ENCODE measurements at places on chromosomes 6 and 20.

- DNase-seq: no peak
Measured at GRCh38 chr20:62991863-62992262, 14.9 kb downstream of the BHLHE23 start.

GRCh38 chr6:137769797-137770362, 97.2 kb upstream of the TNFAIP3 start:
- DNase-seq: no peak

DNA sequence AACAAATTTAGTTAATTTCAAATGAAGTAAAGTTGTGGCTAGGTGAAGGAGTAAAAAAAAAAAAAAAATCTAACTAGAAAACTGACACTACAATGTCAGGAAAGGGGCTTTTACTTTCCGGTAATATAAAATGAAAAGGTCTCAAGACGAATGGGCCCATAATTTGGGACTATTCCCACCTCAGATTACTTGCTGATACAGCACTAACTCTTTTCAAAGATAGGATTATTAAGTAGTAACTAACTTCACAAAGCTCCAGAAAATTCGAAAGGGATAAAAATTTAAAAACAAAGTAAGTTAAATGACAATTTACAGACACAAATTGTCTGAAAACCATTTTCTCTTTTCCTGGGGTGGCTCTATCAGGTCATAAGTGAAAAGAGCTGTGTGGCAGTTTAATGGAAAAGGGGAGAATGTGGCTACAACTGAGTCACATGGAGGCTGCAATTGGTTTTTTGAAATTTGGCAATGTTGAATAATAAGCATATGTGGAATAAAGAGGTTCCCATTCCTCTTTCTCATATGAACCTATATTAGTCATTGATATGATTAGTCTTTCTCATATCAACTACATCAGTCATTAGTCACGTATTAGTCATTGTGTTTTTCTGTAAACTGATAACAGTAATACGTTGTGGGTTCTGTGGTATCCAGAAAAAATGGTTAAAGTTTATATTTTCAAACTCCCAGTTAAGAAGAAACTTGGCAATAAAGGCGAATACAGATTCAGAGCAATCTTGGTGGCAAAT, 78.0 kb downstream of the RWDD2A start:
- DNase-seq: no peak

GRCh38 chr20:53763707-53764414, 170.2 kb upstream of the ZNF217 start:
- DNase-seq: peak; percentile 88

DNA sequence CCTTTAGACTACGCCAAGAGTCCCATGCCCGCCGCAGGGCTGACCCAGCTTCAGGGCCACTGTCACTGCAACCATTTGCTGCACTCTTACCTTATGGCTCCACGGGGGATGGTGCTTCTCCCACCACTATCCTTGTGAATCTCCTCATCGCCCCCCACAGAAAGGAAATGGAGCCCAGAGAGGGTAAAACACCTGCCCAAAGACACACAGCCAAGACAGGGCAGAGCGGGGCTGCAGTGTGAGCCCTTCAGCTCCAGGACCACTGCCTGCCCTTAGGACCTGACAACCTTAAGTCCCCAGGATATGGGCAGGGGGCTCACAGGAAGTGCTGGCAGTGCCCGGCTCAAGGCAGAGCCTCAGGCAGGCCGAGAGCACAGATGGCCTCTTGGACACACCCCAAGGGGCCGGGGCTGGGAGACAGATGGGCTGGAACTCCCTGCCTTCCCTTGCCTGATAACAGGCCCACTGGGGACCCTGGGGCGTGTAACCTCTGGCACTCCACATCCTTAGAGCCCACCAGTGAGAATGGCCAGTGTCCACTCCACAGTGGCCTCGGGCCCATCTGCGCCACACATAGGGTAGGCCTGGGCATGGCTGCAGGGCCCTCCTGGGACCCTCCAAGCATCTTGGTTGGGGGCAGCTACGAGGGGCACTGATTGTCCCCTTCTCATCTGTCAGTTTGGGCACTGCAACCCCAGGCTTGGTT, 265.2 kb downstream of the TAF4 start:
- no peak for DNase-seq

DNA sequence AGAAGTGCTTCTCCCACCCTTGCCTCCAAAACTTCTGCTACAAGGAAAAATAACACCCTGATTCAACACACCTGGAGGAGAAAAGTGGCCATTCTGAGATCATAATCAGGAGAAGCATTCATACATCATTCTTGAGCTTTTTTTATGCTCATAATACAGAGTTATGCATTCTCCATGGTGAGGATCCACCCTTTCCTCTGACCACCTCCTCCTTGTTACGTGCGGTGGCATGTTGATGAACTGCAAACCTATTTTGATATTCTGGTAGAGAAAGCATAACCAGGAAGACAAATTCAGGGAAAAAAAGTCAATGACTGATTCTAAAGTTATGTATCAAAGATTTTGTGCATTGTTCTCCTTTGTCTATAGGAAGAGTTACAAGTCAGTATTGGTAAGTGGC, 169.8 kb downstream of the KLHL32 start:
- DNase-seq: no peak

DNA sequence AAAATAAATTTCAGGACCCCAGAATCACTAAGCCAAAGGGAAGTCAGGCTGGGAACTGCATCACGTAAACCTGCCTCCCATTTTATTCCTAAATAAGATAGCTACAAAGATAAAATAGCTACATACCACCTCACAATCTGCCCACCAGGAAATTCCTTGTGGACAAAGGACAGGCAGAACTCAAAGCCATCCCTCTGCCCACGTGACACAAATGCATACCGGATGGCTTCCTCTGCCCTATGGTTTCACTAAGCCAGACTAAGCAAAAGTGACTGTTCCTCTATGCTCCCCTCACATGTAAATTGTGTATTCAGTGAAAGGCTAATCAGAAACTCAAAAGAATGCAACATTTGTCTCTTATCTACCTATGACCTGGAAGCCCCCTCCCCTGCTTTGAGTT, 15.0 kb downstream of the MBOAT1 start:
- no peak for DNase-seq

- DNase-seq: no peak
Measured at GRCh38 chr6:153145591-153145990, 14.5 kb upstream of the RGS17 start.

- no peak for DNase-seq
Measured at GRCh38 chr6:137819740-137820139, 47.3 kb upstream of the TNFAIP3 start.

GRCh38 chr6:112296122-112296521, 41.8 kb upstream of the LAMA4 start:
- DNase-seq: no peak

DNA sequence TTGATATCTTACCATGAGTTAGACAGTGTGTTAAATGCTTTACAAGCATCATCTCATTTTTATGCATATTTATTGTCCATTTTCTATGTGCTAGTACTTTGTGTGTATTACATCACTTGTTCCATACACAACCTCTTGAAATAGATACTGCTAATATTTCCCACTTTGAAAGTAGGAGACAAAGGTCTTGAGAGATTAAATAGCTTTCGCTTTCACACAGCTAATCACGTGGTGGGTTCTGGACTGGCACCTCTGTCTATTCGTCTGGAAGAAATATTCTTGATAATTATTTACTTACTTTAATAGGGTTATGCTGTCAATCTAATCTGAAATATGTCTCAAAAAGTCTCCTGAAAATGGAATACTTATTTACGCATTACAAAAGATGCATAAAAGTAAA, 30.2 kb downstream of the EPHA7 start:
- DNase-seq: no peak

GRCh38 chr6:163296835-163297519, 117.5 kb upstream of the QKI start:
- DNase-seq: no peak

Data from NCI-H2227 treated with DMSO at 0.1 percent for 48 hours (cell line).